ENCODE measurements at places on chromosomes 13 and 19.
A peak's percentile ranks its signal among the peaks of the same experiment; 100 is the strongest.

DNA sequence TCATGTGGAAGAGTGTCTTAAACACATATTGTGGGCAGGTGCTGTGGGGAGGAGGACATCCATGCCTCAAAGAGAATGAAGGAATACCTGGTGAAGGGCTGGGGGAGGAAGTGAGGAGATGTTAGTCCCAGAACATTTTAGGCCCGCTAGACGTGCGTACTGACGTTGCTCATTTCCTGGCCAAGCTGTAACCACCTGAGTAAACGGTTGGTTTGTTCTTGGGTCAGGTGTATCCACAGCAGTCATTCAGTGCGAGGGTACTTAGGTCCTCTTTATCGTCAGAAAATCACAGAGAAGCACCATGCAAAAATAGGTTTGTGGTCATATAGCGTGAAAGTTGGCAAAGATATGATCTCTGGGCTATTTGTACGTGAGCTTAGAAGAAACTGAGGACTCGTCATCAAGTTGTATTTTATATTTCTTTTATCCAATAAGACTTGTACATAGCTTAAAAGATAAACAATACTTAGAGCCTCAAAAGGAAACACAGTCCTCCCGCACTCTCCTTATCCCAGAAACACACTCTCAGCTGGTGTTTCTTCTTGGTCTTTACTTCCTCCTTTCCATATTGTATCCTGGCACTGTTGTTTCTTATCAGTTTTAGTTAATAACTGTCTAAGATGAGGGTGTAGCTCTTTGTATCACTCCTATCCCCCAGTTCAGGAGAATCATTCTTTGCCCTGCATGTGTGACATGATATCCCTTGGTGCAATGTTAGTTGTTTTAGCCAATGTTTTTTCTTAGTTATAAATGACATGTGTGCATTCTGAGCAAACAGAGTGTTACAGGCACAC lies 52.0 kb downstream of the ARHGEF7 start:
- no peak for DNase-seq

- DNase-seq, result no peak
Observed at GRCh38 chr13:28166257-28166656, 27.9 kb downstream of the PAN3 start.

- DNase-seq, result peak; percentile 64
Observed at GRCh38 chr13:51803422-51804294, at the start of gene DHRS12. TSS of gene DHRS12 (minus strand) at chr13:51804163. CDS start at chr13:51799659, 4,504 bp downstream.

GRCh38 chr13:64305246-64305645 lies 2889.6 kb upstream of the PCDH20 start:
- no peak for DNase-seq

GRCh38 chr13:30850204-30850866 lies 55.7 kb upstream of the MEDAG start:
- no peak for DNase-seq

- DNase-seq, result peak; percentile 81
Observed at GRCh38 chr13:49936075-49936967, at the start of gene SPRYD7. TSS of gene SPRYD7 (minus strand) at chr13:49936340. CDS start at chr13:49936235, 105 bp downstream.

- DNase-seq, result no peak
Observed at GRCh38 chr19:12247644-12248222, 47.0 kb downstream of the ZNF44 start.

DNA sequence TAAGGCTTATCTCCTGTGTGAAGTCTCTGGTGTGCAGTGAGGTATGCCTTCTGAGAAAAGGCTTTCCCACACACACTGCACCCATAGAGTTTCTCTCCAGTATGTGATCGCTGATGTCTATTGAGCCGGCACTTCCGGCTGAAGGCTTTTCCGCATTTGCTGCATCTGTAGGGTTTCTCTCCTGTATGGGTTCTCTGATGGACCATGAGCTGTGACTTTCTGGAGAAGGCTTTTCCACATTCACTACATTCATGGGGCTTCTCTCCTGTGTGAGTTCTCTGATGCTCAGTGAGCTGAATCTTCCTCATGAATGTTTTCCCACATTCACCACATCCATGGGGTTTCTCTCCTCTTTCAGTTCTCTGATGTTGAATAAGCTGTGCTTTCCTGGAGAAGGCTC lies 14.7 kb downstream of the ZNF577 start:
- DNase-seq, result no peak

- no peak for DNase-seq
Observed at GRCh38 chr13:62320129-62321108, 904.8 kb upstream of the PCDH20 start.

GRCh38 chr19:1836458-1837221 lies 11.6 kb downstream of the REXO1 start:
- DNase-seq, result no peak

DNA sequence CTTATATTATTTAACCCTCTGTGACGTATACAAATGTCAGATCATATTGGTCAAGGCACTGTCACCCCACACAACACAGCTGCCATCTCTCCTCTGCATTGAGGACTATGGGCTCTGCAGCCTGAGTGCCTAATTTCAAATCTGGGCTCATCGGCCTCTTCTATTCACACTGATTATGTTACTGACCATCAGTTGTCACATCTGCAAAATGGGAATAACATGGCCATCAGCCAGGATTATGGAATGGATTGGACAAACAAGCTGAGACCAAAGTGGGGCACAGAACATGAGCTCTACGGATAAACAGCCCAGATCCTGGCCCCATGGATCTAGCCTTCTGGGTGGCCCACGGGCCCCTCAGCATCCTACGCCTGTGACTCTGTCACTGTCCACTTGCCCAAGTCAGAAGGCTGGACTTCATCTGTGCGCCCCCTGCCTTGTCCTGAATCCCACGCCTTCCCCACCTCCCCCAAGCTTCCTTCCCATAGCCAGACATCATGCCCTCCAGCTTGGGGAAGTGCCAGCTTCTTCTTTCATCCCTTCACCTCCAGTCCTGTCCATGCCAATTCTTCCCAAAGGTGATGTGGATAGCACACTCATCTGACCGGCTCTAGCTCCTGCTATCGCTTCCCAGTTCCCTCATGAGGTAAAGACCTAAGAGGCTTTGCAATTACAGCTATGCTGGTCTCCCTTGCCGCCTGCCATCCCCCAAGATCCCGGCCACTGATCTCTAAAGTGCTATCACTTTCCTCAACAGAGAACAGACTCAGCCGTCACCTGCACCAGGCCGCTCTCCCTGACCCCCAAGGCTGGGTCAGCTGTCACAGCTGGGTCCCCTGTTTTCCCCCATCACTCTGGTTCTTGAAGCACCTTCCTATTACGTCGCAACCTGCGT lies 872 bp downstream of the FARSA start:
- no peak for DNase-seq

GRCh38 chr13:30615481-30615865 lies 2.2 kb upstream of the USPL1 start:
- no peak for DNase-seq

DNA sequence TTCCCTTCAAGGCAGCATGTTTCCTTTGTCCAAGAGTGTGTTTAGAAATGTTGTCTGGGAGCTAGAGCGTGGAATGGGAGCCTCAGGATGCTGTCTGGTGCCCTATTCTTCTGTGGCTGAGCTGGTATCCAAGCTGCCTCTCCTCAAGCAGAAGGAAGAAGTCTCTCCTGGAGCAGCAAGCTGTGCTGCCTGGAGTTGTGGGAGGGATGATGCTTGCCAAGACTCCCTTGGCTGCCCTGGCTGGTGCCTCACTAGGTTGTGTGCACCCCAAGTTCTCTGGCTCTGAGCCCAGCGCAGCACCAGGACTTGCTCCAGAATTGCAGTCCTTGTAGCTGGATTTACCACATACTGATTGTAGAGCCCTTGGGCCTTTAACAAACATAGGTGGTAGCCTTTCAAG lies 4.7 kb upstream of the CYP4F3 start:
- no peak for DNase-seq

GRCh38 chr13:59755632-59756290 lies 408.0 kb downstream of the DIAPH3 start:
- DNase-seq, result no peak

DNA sequence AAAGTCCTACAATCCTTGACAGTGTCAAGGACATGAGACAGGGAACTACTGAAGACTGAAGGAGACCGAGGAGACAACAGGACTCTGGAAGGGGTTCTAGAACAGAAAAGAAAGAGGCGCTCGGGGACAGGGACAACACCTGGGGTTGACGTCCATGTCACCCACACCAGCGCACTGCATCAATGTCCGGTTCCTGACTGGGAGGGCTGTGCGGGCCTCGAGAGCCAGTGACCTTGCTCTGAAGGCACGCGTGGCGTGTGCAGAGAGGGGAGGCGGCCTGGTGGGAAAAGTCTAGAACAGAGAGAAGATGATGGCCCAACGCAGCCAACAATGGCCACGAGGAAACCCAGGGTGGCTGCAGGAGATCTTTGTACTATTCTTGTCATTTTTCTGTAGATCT lies 5.7 kb downstream of the CARS2 start:
- no peak for DNase-seq

GRCh38 chr19:5976768-5977167 lies 1.2 kb downstream of the RANBP3 start:
- DNase-seq, result no peak

DNA sequence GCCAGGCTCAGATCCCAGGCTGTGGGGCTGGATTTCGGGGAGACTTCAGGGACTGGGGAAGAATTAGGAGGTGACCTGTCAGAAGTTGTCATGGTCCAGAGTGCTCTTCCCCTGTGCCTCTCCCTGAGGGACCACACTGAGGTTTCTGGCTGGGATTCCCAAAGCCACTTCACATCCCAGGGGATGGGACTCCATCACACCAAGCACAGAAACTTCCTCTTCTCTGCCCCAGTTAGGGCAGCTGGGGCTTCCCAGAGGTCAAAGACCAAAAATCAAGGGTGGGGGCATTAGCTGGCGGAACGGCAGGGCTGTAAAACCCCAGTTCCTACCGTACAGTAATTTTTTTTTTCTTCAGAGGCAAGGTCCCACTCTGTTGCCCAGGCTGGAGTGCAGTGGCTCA lies 7.4 kb downstream of the FCER2 start:
- no peak for DNase-seq

GRCh38 chr13:48571126-48571913 lies 38.4 kb upstream of the RCBTB2 start:
- no peak for DNase-seq

GRCh38 chr19:13055213-13056051 lies 47.2 kb downstream of the LYL1 start:
- no peak for DNase-seq

- DNase-seq, result no peak
Observed at GRCh38 chr13:28991764-28992163, 171.6 kb downstream of the MTUS2 start.

GRCh38 chr19:17393002-17393401 lies 994 bp downstream of the CCDC194 start:
- DNase-seq, result no peak

DNA sequence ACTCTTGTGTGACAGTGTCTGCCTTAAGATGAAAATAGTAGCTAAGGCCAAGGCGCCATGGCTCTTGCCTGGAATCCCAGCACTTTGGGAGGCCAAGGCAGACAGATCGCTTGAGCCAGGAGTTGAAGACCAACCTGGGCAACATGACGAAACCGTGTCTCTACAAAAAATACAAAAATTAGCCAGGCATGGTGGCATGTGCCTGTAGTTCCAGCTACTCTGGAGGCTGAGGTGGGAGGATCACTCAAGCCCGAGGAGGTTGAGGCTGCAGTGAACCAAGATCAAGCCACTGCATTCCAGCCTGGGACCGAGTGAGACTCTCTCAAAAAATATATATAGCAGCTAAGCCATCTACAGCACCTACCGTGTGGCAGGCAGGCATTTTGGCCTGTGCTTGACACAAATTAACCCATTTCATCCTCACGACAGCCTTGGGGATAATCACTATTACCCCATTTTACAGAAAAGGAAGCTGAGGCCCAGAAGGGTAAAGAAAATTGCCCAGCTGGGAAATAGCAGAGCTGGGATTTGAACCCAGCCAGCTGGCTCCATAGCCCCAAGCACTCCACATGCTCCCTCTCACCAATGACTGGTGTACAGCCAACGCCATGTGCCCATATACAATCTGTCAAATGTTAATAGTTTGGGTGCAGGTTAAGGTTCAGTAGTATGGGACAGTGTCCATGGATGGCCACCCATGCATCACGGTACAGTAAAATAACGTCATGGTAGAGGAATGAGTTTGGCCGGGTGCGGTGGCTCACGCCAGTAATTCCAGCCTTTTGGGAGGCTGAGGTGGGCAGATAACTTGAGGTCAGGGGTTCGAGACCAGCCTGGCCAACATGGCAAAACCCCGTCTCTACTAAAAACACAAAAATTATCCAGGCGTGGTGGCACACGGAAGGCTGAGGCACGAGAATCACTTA lies 3.1 kb downstream of the SLC1A5 start:
- DNase-seq, result no peak

GRCh38 chr13:113322043-113322461 lies 25.0 kb downstream of the LAMP1 start:
- no peak for DNase-seq

Data from activated CD4-positive, CD25-positive, alpha-beta regulatory T cell treated with anti-CD3 and anti-CD28 coated beads, Interleukin-2, amount 50 U/mL, for 16 hours (primary cell).